ENCODE measurements at places on chromosomes 3 and 15. TPM values are rescaled to one million over a fixed set of nuclear protein-coding genes. Genes with fewer than 3 reads are reported as not detected.

Gene HOMER2
- 5.7 TPM for polyA plus RNA-seq

Gene CPNE4
- polyA plus RNA-seq: 0.89 TPM

Gene SETD5
- 20.9 TPM for polyA plus RNA-seq

Gene NCEH1
- 4.4 TPM for polyA plus RNA-seq

Gene ABHD6
- polyA plus RNA-seq: 7.6 TPM

Gene COL6A5
- polyA plus RNA-seq: 0.05 TPM

DNA sequence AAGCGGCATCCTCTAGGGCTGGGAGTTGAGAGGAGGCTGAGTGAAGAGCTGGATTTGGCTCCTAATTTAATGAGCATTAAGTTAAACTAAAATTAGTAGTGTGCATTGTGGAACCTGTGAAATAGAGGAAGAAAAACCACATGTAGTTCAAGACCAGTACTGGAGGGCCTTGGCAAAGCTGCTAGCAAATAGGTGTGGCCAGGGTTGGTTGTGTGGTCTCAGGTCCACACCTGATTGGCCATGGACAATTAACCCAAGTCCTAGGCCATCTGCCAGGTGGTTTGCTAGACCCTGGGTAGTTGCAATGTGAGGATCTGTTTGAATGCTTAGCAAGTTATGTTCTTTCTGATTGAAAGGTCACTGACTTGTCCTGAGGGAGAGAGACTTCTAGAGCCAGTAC, 275.5 kb downstream of the PDCD6IP start:
- H3K27me3 ChIP-seq: no peaks in the 10 kb centered on the region
- peaks cover 31% of the 10 kb centered on the region for H3K4me1 ChIP-seq
- DNase-seq: no peak
- H3K27ac ChIP-seq: no peak overlapping the region
- no peaks in the 10 kb centered on the region for H3K36me3 ChIP-seq

GRCh38 chr15:57685306-57686095, 21.0 kb upstream of the POLR2M start:
- no peak overlapping the region for H3K4me3 ChIP-seq
- no peaks in the 10 kb centered on the region for H3K36me3 ChIP-seq
- H3K27me3 ChIP-seq: no peaks in the 10 kb centered on the region
- H3K4me1 ChIP-seq: no peaks in the 10 kb centered on the region

Data from thymus (tissue), 14 donors.